ENCODE measurements at places on chromosomes 12 and 14. TPM values are rescaled to one million over a fixed set of nuclear protein-coding genes. Genes with fewer than 3 reads are reported as not detected.

DNA sequence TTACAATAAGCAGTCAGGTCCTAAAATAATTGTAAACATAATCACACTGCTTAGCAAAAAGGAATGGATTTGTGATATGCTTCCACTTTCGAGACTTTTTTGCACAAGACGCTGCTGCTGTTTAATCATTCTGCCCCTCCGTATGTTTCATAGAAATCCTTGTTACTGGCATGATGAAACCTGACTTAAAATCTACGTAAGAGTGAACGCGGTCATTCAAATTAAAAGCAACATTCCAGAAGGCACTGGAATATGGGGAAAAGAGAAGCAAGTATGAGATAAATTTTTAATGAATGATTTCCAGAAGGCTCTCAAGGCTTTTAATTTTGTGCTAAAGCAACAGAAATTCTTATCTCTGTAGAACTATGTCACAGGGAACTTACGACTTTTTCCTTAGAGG is 1.1 kb downstream of the CNIH1 start:
- peak overlapping the region; percentile 68 for H3K4me3 ChIP-seq
- H3K4me1 ChIP-seq: peaks cover 16% of the 10 kb centered on the region
- H3K27ac ChIP-seq: peak overlapping the region; percentile 28
- DNase-seq: no peak
- no peaks in the 10 kb centered on the region for H3K27me3 ChIP-seq

- no peaks in the 10 kb centered on the region for H3K36me3 ChIP-seq
- peaks cover 2% of the 10 kb centered on the region for H3K4me1 ChIP-seq
- no peak overlapping the region for H3K4me3 ChIP-seq
- H3K27ac ChIP-seq: no peak overlapping the region
- no peak for DNase-seq
These were observed 113.0 kb downstream of the PLEKHA5 start for GRCh38 chr12:19242581-19242980.

DNA sequence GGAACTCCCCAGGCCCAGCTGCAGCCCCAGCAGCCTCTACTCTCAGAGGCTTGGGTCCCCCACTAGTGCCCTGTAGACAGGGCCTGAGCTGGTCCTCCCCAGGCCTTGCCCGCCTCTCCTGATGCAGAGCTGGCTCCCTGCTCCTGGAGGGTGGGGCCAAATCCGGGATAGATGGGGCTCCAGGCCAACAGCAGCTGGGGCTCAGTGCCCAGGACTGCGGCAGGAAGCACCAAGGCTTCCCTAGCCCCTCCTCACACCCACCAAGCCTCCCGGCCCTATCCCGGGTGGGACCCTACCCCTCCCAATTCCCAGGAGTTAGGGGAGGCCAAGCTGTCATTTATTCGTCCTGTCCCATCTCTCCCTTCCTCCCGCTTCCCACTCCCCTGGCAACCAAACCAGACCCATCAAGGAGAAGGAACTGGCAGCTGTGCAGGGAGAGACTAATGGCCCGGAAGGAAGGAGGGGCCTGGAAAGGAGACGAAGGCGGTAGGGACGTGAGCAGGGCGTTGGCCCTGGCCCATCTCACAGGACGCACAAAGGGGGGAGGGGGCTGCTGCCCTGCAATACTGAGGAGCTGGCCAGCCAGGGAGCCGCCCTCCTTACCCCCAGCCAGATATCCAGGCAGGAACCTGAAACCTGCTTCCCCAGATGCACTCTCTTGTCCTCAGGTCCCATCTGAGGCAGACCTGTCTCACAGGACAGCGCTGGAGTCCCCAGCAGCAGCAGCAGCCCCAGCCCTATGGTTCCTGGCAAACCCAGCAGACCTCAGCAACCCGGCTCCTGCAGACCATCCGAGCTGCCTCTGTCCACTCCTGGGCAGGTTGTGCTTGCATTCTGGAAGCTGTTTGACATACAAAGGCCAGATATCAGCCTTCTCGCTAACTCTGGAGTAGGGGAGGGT is 1.6 kb upstream of the PRPH start:
- H3K27ac ChIP-seq: no peak overlapping the region
- peaks cover 30% of the 10 kb centered on the region for H3K4me1 ChIP-seq
- DNase-seq: no peak
- H3K36me3 ChIP-seq: no peaks in the 10 kb centered on the region
- H3K4me3 ChIP-seq: no peak overlapping the region

DNA sequence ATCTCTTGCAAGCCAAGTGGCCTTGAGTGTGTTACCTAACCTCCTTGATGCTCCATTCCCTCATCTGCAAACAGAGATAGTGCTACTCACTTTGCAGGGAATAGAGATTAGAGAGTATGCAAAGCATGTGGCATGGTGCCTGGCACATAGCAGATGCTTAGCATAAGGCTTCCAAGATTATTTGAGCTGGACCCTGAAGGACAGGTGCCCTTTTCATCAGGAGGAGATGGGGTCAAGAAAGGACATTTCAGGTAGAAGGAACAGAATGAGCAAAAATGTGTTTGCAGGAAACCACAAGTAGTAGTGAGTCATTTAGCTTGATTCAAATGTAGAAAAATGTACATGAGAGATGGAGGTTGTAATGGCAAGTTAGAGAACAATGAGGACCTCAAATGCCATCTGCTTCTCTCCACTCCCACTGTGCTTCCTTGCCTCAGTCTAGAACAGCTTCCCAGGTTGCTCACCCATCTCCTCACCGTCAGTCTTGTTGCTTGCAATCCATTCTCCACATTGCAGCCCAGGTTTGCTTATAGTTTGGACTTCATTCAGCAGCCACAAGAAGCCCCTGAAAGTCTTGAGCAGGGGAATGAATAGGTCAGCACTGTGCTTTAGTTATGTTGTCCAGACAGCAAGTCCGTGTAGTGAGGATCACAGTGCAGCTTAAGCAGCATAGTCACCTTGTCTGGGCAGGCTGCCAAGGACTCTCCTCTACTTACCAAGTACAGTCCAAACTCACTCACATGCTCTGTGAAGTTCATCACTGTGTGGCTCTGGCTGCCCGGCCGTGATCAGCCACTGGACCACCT is 536.3 kb upstream of the CCDC196 start:
- H3K4me3 ChIP-seq: no peak overlapping the region
- H3K4me1 ChIP-seq: peaks cover 7% of the 10 kb centered on the region
- no peaks in the 10 kb centered on the region for H3K36me3 ChIP-seq
- no peaks in the 10 kb centered on the region for H3K27me3 ChIP-seq

Gene SIRT4
- total RNA-seq: 5.7 TPM

Gene POTEG
- not detected for total RNA-seq

- no peak overlapping the region for H3K27ac ChIP-seq
- no peaks in the 10 kb centered on the region for H3K36me3 ChIP-seq
- no peaks in the 10 kb centered on the region for H3K27me3 ChIP-seq
- DNase-seq: no peak
- no peak overlapping the region for H3K4me3 ChIP-seq
These were observed 37.0 kb upstream of the FRMD6 start for GRCh38 chr14:51614707-51615106.

GRCh38 chr14:22463763-22464173 is 125.3 kb downstream of the DAD1 start:
- peak overlapping the region; percentile 41 for H3K27ac ChIP-seq
- no peak overlapping the region for H3K4me3 ChIP-seq
- H3K4me1 ChIP-seq: no peaks in the 10 kb centered on the region
- no peaks in the 10 kb centered on the region for H3K27me3 ChIP-seq

Gene RTL1
- not detected for total RNA-seq

DNA sequence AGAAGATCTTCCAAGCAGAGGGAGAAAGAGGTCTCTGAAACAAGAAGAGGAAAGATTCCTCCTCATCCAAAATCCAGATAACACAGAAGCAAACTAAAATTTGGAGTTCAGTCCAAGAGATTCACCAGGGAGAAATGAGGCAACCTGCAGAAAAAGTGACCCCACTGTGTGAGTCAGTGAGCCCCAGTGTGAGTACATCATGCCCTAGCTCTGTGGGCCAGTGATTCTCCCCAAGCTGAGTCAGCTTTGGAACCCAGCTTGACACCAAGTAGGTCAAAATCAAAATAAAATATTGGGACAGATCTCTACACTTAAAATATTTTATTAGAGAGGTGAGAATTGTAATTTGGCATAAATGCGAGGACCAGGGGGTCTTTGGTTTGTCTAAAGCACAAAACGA is 17.2 kb downstream of the CLEC2B start:
- peaks cover 5% of the 10 kb centered on the region for H3K27me3 ChIP-seq
- no peak overlapping the region for H3K27ac ChIP-seq
- H3K36me3 ChIP-seq: peaks cover 47% of the 10 kb centered on the region
- DNase-seq: no peak

Gene TSFM
- 21.0 TPM for total RNA-seq

DNA sequence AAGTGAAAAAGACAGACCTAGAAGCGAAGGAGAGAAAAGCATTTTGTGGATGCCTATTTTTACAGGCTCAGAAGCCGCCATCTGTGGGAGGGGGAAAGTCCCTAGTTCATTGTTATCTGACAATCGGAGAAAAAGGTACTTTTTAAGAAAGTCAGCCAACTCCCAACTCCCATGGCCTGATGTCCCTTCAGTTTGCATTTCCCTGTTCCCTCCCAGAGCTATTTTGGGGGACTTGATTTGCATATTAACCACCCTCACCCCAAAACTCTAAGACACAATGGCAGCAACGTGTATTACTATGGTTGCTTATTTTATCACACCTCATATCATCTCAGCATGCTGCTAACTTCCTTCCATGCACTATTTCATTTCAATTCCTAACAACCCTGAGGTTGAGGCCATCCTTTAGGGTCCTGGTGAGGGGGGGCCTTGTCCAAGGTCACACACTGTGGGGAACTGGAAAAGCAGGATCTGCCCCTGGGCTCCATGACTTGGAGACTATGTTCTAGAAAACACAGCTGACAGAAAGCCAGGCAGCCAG is 18.7 kb downstream of the HVCN1 start:
- H3K27me3 ChIP-seq: no peaks in the 10 kb centered on the region
- H3K36me3 ChIP-seq: peaks cover 4% of the 10 kb centered on the region
- DNase-seq: no peak
- H3K4me1 ChIP-seq: peaks cover 2% of the 10 kb centered on the region

GRCh38 chr12:69935651-69936100 is 110.6 kb downstream of the MYRFL start:
- no peak overlapping the region for H3K4me3 ChIP-seq
- no peak overlapping the region for H3K27ac ChIP-seq
- peaks cover 9% of the 10 kb centered on the region for H3K27me3 ChIP-seq
- H3K4me1 ChIP-seq: no peaks in the 10 kb centered on the region

Gene NEUROD4
- not detected for total RNA-seq

- no peaks in the 10 kb centered on the region for H3K27me3 ChIP-seq
- no peak overlapping the region for H3K27ac ChIP-seq
- no peak overlapping the region for H3K4me3 ChIP-seq
- H3K4me1 ChIP-seq: peaks cover 3% of the 10 kb centered on the region
- DNase-seq: no peak
These were observed 103.8 kb downstream of the RFLNA start for GRCh38 chr12:124398578-124399227.

DNA sequence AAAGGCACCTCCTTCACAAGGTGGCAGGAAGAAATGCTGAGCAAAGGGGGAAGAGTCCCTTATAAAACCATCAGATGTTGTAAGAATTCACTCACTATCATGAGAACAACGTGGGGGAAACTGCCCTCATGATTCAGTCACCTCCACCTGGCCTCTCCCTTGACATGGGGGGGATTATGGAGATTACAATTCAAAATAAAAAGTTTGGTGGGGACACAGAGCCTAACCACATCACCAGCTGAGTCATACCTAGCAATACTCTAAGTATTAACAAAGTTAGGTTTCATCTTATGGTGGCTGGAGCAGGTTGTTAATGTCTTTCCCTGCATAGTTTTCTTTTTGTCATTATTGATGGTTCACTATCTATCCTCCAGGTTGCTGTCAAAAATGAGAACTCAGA is 113.2 kb upstream of the PPFIA2 start:
- H3K27ac ChIP-seq: no peak overlapping the region
- H3K27me3 ChIP-seq: no peaks in the 10 kb centered on the region
- H3K4me1 ChIP-seq: no peaks in the 10 kb centered on the region
- no peak for DNase-seq
- no peaks in the 10 kb centered on the region for H3K36me3 ChIP-seq

Gene DDX24
- 261 TPM for total RNA-seq

GRCh38 chr14:45939572-45939971 is 686.6 kb upstream of the MIS18BP1 start:
- no peak overlapping the region for H3K4me3 ChIP-seq
- no peaks in the 10 kb centered on the region for H3K4me1 ChIP-seq
- no peak for DNase-seq
- no peaks in the 10 kb centered on the region for H3K36me3 ChIP-seq
- H3K27me3 ChIP-seq: no peaks in the 10 kb centered on the region
- H3K27ac ChIP-seq: no peak overlapping the region

DNA sequence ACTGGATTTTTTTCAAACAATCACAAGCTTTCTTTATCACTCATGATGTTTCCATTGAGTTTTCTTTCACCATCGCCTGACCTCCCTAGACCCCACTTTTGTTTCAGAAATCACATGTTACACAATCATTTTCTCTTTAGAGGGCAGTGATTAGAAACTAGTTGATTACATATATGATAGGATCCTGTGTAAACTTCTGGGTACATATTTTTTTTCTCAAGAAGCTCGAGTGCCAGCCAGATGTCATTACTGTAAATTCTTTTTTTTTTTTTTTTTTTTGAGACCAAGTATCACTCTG is 62.4 kb upstream of the PSMA6 start:
- H3K27me3 ChIP-seq: no peaks in the 10 kb centered on the region
- no peaks in the 10 kb centered on the region for H3K36me3 ChIP-seq
- H3K4me3 ChIP-seq: no peak overlapping the region
- H3K4me1 ChIP-seq: peaks cover 10% of the 10 kb centered on the region

Gene OR6C2
- total RNA-seq: not detected

DNA sequence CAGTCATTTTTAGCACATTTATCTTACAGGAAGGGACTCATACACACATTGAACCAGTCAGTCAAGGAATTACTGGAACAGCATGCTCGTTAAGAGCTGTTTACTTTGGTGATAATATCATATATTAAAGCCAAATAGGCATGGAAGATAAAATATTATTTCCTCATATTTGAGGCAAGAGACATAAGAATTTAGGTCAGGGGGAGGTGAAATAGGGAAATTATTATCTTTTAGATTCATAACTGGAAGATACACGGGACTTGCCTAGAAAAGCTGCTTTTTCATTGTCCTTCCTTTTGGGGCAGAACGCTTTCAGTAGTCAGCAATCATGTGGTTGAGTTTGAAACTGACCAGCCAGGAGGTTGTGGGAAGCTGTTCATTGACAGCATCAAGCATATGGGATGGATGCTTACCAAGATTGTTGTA is 72.5 kb downstream of the NTN4 start:
- no peak overlapping the region for H3K27ac ChIP-seq
- H3K36me3 ChIP-seq: no peaks in the 10 kb centered on the region
- no peak overlapping the region for H3K4me3 ChIP-seq
- DNase-seq: no peak

DNA sequence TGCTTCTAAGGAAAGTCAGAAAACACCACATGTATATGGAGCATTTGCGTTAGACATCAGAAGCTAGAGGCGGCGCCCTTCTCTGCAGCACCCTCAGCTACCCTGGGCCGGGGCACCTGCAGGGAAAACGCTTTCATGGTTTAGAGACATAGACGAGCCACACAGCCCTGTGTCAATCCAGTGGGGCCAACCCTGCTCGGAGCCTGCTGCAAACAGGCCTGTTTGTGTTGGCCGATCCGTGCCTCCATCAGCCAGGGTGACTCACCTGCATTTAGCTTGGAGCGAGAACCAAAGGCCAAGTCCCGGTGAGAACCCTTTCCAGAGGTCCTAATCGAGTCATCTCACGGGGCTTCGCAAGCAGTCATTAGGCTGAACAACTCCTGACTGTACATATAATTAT is 19.5 kb upstream of the FZD10 start:
- DNase-seq: no peak
- H3K27me3 ChIP-seq: peaks cover 2% of the 10 kb centered on the region
- no peaks in the 10 kb centered on the region for H3K36me3 ChIP-seq
- H3K4me1 ChIP-seq: no peaks in the 10 kb centered on the region

GRCh38 chr12:91133871-91134270 is 22.6 kb upstream of the LUM start:
- DNase-seq: no peak
- H3K4me3 ChIP-seq: no peak overlapping the region
- H3K36me3 ChIP-seq: no peaks in the 10 kb centered on the region
- no peaks in the 10 kb centered on the region for H3K27me3 ChIP-seq
- H3K4me1 ChIP-seq: no peaks in the 10 kb centered on the region

Data from T-cell (primary cell).